ENCODE measurements at places on chromosomes 4 and X.

DNA sequence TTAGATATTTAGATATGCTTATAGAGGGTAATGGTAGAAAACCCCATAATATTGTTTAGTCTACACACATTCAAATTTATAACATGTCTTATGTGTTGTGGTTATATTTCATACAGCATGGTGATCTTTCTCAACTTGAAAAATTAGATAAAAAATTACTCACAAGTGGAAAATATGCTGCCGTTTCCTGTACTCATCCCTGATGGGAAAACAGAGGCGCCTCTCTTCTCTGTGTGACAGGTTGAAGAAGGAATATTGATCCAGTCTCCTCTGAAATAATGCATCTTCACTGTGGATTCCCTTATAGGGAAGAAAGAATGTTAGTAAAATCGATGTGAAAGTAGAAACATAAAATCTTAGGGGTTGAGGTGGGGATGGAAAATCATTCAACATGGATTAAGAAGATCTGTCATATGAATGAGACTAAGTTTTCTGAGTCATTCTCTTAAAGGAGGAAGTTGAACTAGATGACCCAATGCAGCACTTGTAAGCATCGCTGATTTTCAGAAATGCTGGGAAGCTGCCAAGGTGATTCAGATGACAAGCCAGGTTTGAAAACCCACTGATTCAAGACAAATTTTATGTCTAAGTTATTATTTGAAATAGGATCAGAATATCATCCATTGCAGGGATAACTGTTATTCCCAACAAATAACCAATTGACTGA is 70.7 kb downstream of the ANKRD50 start:
- DNase-seq = no peak

DNA sequence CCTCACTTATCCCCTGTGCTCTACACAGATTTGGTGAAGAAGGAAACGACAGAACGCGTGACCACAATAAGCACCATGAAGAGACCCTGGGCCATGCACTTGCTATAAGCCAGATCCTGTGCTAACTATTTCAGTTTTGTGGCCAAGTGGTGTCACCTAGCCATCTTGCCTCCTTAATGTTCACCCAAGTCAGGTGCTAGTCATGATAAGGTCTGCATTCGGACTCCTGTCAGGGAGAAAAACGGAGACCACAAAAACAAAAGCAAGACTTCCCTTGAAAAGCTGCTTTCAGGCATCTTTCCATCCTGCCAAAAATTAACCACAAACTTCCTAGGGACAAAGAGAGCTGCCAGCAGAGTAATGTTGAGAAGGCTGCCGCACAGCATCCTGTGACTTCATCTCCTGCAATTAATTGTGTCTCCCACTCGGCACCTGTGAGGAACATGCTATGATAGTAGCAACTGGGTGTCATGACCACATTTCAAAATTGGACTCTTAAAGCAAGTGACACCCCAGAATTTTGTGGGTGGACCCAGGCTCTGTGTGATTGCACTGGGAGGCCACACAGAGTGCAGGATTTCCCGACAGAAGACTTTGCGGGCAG is 8.8 kb upstream of the IDS start:
- DNase-seq = no peak

DNA sequence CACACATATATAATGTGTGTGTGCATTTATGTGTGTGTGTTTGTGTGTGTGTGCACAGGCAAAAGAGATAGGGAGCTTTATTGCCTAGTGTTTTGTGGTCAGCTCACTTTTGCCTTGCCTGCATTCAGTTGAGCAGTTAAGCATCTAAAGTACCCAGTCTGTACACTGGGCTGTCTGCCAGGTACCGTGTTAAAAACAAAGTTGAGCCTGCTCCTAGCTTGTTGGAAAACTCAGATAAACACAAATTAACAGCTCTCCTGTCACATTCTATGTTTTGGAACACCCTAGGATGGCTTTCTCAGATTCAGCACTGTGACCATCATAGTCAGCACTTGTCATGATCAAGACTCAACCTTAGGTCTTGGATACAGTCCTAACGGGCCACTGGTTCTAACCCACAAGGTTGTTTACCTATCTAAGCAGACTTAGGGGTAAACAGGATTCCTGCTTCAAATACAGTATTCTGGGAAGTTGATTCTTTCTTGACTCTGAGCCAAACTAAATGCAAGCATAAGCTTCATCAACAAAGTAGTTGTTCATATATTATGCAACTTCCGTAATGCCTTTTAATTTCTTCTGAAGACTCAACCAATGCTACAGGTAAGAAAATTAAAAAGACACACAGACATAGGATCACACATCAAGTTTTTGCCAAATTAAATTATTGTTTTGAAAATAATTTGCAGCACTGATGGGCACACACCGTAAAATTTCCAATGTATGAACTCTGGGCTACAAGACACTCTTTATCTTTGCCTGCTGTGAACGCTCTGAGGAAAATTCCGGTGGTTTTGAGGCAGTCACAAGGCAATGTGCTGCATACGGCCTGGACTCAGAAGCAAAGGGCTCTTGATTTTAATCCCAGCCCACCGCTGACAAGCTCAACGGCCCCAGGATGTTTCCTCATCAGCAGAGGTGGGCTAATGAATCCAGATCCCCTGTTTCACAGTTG is 11.3 kb upstream of the CD99 start:
- no peak for DNase-seq

DNA sequence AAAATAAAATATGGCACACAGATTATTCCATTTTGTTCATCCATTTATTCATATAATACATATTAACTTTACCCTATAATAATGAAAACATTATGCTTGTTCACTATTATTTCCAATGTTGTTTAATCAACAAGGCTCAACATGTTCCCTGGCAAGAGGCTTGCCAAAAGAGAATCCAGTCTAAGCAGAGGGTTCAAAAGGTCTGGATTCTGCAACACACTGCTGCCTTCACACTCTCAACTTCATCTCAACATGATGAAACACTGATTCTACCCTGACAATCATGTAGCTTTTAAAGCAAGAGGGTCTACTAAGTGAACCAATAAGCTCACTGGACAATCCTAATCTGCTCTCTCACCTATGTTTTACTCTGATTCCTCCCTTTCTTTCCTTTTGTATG is 101.1 kb downstream of the MID1 start:
- DNase-seq = no peak

DNA sequence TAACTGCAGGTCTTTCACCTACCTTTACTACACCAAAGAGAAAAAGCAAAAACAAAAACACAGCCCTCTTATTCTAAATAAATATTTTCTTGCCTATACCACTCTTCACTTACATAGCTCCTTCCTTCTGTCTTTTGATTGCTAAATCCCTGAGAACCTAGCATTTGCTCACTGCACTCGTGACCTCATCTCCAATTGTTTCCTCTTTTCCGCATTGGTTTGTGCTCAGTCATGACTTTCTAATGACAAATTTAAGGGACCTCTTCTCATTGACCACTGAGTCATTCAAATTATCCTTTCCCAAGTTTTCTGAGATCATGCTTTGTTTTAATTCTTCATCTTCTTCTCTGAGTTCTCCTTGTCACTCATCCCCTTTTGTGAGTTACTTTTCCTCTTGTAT is 1697.1 kb downstream of the STIM2 start:
- no peak for DNase-seq

DNA sequence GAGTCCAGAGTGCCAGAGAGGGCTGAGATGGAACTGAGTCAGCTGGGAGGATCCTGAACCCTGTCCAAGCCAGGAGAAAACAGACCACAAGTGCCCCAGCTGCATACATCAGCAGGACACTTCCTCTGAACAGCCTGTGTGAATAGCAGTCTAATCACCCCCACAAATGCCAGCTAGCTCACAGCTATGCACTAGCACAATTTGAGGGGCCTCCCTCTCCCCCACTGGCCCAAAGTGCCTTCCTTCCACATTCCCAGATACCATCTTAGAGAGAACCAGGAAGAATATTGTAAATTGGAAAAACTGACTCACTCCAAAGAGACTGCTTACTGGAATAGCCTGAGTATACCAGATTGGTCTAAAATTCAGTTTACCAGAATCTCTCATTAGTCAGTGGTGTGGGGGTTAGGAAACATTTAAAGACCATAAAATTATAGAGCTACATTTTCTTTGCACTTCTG is 292.6 kb upstream of the KLF3 start:
- no peak for DNase-seq

DNA sequence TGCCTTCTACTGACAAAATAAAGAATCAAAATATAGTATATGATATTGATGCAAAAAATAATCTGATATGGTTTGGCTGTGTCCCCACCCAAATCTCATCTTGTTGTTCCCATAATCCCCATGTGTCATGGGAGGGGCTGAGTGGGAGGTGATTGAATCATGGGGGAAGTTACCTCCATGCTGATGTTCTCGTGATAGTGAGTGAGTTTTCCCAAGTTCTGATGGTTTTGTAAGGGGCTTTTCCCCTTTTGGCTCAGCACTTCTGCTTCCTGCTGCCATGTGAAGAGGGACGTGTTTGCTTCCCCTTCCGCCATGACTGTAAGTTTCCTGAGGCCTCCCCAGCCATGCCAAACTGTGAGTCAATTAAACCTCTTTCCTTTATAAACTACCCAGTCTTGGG is 70.2 kb downstream of the TMEM165 start:
- DNase-seq = no peak

GRCh38 chr4:144599621-144600020 is 46.3 kb upstream of the HHIP start:
- no peak for DNase-seq

DNA sequence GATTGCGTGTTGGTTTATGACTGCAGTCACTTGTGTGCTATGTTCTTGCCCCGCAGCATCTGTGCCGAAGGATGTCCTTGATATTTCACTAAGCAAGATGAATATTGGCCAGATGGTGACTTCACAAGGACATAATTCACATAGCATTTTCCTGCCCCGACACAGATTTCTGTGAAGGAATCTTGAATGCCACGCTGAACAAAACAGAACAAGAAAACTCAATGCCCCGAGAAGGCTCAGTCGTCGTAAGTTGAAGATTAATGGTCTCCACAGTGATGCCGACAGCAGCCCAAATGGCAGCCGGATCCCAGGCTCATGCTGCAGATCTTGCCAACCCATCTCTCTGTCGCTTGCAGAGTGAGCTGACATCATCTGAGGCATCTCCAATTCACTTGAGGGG is 145.9 kb downstream of the CPEB2 start:
- no peak for DNase-seq

- no peak for DNase-seq
Observed at GRCh38 chrX:41722214-41722613, 1.8 kb upstream of the GPR82 start.

GRCh38 chrX:63739885-63740284 is 45.1 kb downstream of the ARHGEF9 start:
- no peak for DNase-seq

DNA sequence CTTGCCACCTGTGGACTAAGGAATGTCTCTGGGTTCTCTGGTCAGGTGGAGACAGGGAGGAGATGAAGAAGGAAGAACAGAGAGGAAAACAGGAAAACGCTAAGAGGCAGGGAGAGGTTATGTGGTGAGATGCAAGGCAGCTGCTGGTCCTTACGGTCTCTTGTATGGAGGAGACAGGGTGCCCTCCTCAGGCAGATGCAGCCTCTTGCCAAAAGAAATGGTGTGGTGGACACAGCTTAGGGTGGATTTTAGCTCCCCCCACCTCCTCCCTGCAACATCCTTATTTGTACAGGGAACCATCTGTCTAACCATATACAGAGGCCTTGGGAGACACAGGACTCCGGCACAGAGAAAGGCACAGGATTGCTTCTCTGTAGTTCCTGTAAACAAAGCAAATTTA is 9.7 kb downstream of the OCIAD2 start:
- no peak for DNase-seq

DNA sequence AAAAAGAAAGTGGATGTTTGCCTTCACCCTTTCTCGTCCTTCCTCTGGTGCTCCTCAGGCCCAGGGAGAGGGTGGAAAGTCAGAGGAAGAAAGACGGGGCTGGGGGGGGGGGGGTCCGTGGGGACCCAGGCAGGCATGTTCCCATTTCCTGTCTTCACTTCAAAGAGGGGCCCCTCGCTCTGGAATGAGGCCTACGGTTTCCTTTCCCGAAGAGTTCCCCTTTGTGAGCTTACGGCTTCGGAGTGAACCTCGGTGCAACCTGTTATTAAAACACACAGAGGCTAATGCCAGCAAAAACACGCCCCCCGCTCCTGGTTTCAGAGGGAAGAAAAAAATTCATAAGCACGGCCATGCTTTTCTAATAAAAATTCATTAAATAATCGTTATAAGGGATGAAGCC is 40.1 kb downstream of the SHOX start:
- DNase-seq = no peak

- no peak for DNase-seq
Observed at GRCh38 chrX:56826020-56826419, 97.0 kb downstream of the NBDY start.
